ENCODE measurements at places on chromosomes 7 and 10.
A peak's percentile ranks its signal among the peaks of the same experiment; 100 is the strongest.

GRCh38 chr7:121385800-121386179 is 10.3 kb downstream of the FAM3C start:
- H3K27me3 ChIP-seq: no peaks in the 10 kb centered on the region
- H3K27ac ChIP-seq: peak overlapping the region; percentile 89
- peaks cover 23% of the 10 kb centered on the region for H3K36me3 ChIP-seq
- H3K4me3 ChIP-seq: peak overlapping the region; percentile 49
- DNase-seq: no peak
- peaks cover 57% of the 10 kb centered on the region for H3K4me1 ChIP-seq

- H3K27ac ChIP-seq: no peak overlapping the region
- H3K27me3 ChIP-seq: peaks cover 38% of the 10 kb centered on the region
- DNase-seq: no peak
Measured at GRCh38 chr10:127797339-127797738, 60.4 kb downstream of the FOXI2 start.

- H3K27ac ChIP-seq: peak overlapping the region; percentile 71
- H3K4me3 ChIP-seq: no peak overlapping the region
- H3K4me1 ChIP-seq: peaks cover 13% of the 10 kb centered on the region
- H3K27me3 ChIP-seq: no peaks in the 10 kb centered on the region
- H3K36me3 ChIP-seq: no peaks in the 10 kb centered on the region
- DNase-seq: no peak
Measured at GRCh38 chr10:60394446-60394845, 4.8 kb upstream of the ANK3 start.

DNA sequence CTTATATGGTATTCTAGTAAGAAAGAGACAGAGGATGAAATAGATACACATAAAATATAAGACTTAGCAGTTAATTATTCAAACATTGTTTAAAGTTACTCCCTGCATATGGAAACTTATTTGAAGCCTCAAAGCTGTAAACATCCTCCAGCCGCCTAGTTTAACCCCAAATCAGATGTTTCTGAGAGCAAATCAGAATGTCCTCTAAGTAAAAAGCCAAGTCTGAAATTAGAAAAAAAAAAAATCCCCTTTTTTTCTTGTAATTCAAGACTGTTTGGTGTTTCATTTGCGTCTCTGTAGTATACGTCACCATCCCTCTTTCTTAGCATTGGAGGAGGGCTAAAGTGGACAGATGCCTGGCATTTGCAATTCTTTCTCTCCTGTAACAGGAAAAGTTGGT is 46.4 kb downstream of the TMEM26 start:
- H3K27me3 ChIP-seq: peaks cover under 1% of the 10 kb centered on the region
- H3K36me3 ChIP-seq: no peaks in the 10 kb centered on the region
- no peak for DNase-seq
- no peak overlapping the region for H3K27ac ChIP-seq

GRCh38 chr7:29332042-29332811 is 137.7 kb downstream of the CHN2 start:
- H3K4me3 ChIP-seq: no peak overlapping the region
- DNase-seq: no peak
- peaks cover 21% of the 10 kb centered on the region for H3K27me3 ChIP-seq
- no peak overlapping the region for H3K27ac ChIP-seq
- H3K36me3 ChIP-seq: no peaks in the 10 kb centered on the region

DNA sequence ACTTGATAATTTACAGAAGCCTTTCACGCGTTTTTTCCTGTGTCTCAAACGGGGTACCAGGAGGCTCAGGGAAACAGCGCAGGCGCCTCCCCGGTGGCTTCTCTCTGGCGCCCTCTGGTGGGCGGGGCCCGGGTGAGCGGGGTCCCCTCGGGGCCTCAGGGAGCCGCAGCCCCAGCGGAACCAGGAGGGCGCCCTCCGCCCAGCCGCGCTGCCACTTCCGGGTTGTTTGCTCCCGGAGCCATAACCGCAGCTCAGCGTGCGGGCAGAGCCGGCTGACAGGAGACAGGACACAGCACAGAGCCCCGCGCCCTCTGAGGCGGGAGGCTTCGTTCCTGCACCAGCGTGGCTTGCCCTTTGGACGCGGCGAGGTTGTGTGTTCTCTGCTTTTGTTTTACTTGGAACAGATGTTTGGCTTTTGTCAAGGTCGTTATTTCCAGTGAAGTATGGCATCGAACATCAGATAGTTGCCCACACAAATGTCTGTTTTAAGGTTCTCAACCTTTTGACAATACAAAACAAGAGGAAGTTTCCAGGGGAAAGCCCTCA is 6.9 kb upstream of the CYP2E1 start:
- H3K27me3 ChIP-seq: peaks cover 39% of the 10 kb centered on the region
- peak; percentile 85 for DNase-seq
- H3K27ac ChIP-seq: peak overlapping the region; percentile 25
- H3K4me1 ChIP-seq: peaks cover 13% of the 10 kb centered on the region
- H3K36me3 ChIP-seq: no peaks in the 10 kb centered on the region
- peak overlapping the region; percentile 79 for H3K4me3 ChIP-seq

- H3K36me3 ChIP-seq: peaks cover 5% of the 10 kb centered on the region
- DNase-seq: no peak
- no peak overlapping the region for H3K27ac ChIP-seq
- H3K27me3 ChIP-seq: peaks cover 41% of the 10 kb centered on the region
- H3K4me1 ChIP-seq: peaks cover 5% of the 10 kb centered on the region
Measured at GRCh38 chr10:126902157-126902556, 3.1 kb upstream of the DOCK1 start.

DNA sequence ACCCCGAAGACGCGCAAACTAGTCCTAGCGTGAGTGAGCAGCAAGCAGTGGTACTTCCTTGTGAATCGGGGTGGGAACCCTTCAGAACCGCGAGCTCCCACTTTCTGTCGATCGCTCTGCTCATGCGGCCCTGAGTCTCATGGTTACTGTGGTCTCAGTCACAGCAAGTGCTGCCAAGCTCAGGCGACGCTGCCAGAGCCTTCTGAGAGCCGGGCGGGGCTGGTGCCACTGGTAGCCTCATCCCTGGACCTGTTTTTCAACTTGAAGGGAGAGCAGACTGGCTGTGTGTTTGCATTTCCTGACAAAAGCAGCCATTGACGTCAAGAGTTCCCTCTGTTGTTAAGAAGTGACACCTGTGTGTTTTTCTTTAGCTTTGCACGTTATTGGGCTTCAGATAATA is 32.9 kb upstream of the BHLHA15 start:
- H3K4me1 ChIP-seq: no peaks in the 10 kb centered on the region
- H3K27me3 ChIP-seq: no peaks in the 10 kb centered on the region
- DNase-seq: no peak
- H3K4me3 ChIP-seq: no peak overlapping the region

DNA sequence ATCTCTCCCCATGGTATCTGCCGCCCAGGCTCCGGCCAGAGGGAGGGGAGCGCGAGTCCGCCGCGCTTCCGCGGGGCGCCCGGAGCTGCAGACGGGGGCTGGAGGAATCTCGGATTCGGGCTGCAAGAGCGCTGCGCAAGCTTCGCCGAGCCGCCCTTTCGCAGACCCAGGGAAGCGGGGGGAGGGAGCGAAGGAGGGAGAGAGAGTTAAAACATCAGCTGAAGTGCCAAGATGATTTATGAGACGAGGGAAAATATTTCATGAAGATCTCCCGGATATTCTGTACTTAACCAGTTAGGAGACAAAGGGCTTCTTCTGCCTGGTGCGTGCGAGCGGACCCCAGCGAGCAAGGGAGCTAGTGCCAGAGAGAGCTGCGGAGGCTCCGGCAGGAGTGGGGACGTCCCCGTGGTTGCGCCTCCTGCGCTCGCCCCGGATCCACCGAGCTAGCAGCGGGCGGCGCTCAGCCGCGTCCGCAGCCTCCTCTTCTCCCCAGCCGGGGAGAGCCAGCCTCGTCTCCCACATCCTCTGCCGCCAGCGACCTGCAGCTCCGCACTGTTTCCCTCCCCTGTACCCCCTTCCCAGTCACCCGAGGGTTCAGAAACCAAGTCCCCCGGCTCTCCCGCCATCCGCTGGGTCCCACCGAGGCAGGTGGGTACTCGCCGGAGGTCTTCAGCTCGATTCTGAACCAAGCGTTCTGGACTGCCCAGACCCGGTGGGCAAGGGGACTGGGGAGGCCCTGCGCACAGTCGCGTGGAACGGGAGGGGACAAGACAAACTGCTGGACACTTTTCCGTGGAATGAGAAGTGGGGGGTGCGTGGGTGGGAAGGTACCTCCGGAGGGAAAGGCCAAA is 1.0 kb upstream of the PAX2 start:
- peak; percentile 25 for DNase-seq
- H3K4me1 ChIP-seq: peaks cover 85% of the 10 kb centered on the region
- H3K4me3 ChIP-seq: peak overlapping the region; percentile 64
- H3K27ac ChIP-seq: peak overlapping the region; percentile 93
- peaks cover 80% of the 10 kb centered on the region for H3K27me3 ChIP-seq

- DNase-seq: peak; percentile 49
- H3K4me3 ChIP-seq: peak overlapping the region; percentile 99
- H3K4me1 ChIP-seq: peaks cover 16% of the 10 kb centered on the region
- peak overlapping the region; percentile 96 for H3K27ac ChIP-seq
- H3K36me3 ChIP-seq: peaks cover 19% of the 10 kb centered on the region
Measured at GRCh38 chr7:105521027-105521716, 899 bp downstream of the PUS7 start.

DNA sequence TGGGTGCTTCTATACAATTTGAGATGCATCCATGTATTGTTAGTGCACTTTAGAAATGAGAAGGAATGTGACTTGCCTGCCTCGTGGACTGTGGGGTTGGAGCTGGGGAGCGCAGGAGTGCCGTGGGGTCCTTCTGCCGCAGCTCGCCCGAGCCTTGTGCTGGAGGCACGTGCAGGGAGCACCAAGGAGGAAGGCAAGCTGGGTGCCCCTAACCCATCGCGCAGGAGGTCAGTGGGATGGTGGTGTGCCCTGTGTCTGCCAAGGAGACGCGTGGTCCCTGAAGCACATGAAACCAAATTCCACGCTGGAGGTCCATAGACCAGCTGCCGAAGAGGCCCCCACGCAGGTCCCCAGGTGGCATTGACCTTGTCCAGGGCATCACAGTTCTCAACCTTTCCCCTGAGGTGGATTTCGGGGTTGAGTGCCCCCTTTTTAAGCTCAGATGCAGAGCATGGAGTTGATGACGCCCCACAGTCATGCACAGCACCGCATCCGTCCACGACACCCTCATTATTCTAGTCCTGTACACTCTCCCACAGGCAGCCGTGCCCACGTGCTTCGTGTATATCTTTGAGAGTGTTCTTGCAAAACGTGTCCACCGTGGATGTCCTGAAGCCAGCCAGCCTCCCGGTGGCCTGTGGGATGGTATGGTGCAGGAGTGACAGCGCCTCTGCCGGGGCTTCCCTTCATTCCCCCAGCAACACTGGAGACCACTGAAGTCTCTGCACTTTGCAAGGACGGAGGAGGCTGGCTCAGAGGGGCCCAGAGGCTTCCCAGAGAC is 35.5 kb downstream of the FKBP6 start:
- no peak for DNase-seq
- no peak overlapping the region for H3K4me3 ChIP-seq
- no peaks in the 10 kb centered on the region for H3K36me3 ChIP-seq
- peaks cover 17% of the 10 kb centered on the region for H3K27me3 ChIP-seq

- DNase-seq: no peak
- H3K4me1 ChIP-seq: peaks cover 54% of the 10 kb centered on the region
- H3K36me3 ChIP-seq: no peaks in the 10 kb centered on the region
- H3K27me3 ChIP-seq: no peaks in the 10 kb centered on the region
- no peak overlapping the region for H3K4me3 ChIP-seq
Measured at GRCh38 chr10:3866332-3866731, 81.3 kb upstream of the KLF6 start.

GRCh38 chr7:29421010-29421956 is 142.4 kb upstream of the PRR15 start:
- no peaks in the 10 kb centered on the region for H3K36me3 ChIP-seq
- DNase-seq: no peak
- no peak overlapping the region for H3K27ac ChIP-seq
- no peak overlapping the region for H3K4me3 ChIP-seq
- H3K27me3 ChIP-seq: no peaks in the 10 kb centered on the region

- no peak overlapping the region for H3K4me3 ChIP-seq
- no peaks in the 10 kb centered on the region for H3K27me3 ChIP-seq
- no peaks in the 10 kb centered on the region for H3K36me3 ChIP-seq
- H3K4me1 ChIP-seq: no peaks in the 10 kb centered on the region
Measured at GRCh38 chr10:75987616-75988015, 556.2 kb downstream of the LRMDA start.

DNA sequence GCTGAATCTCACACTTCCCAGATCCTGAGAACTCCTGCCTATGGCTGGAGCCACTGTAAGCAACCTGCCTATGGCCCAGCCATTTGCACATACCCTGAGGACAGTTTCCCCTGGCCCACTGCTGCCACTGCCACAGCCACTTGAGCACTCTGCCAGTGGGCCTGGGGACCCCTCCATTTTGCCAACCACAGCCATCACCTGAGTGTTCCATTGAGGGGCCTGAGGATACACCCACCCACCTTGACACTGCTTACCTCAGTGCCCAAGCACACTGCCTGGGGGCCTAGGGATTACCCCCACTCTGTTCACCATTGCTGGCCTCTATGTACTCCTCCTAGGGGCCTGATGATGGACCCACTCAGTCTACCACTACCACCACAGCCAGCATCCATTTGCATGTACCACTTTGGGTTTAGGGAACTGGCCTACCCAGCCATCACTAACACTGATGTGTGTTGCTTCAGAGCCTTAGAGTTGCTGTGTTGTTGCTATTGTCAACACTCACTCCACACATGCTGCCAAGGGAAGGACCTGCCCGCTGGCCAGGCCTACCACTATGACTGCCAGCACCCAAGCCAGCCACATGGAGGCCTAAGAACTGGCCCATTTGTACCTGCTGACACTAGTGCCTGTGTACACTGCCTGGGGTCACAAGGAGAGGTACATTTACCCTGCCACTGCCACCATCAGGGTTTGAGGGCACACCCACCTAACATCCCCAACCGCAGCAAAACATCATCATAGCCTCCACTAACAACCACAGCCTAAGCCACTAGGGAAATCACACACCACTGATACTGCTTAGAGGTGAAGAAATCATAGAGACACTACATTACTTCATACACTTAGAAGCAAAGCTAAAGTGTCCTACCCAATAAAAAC is 45.9 kb upstream of the ANTXRL start:
- H3K4me1 ChIP-seq: peaks cover 5% of the 10 kb centered on the region
- DNase-seq: no peak

GRCh38 chr7:11193131-11193867 is 219.6 kb downstream of the PHF14 start:
- DNase-seq: no peak
- H3K4me1 ChIP-seq: peaks cover 2% of the 10 kb centered on the region
- peaks cover 16% of the 10 kb centered on the region for H3K27me3 ChIP-seq
- no peak overlapping the region for H3K27ac ChIP-seq
- no peaks in the 10 kb centered on the region for H3K36me3 ChIP-seq

- peaks cover 48% of the 10 kb centered on the region for H3K4me1 ChIP-seq
- H3K4me3 ChIP-seq: peak overlapping the region; percentile 88
- H3K27ac ChIP-seq: peak overlapping the region; percentile 98
- peaks cover 31% of the 10 kb centered on the region for H3K36me3 ChIP-seq
- peak; percentile 29 for DNase-seq
Measured at GRCh38 chr10:72218325-72218724, 2.2 kb upstream of the ASCC1 start.

Measured in stimulated activated naive B cell treated with anti-CD40 and anti-IgM and Interleukin-4, amounts not matched to agents 10 μg/mL and 1 μg/mL and 100 μg/mL, for 72 hours (primary cell).